ENCODE measurements at places on chromosomes 6 and 20. TPM values are rescaled to one million over a fixed set of nuclear protein-coding genes. Genes with fewer than 3 reads are reported as not detected.

The SLC32A1 gene
- not detected for total RNA-seq

The SLC24A3 gene
- total RNA-seq = not detected

The NOTCH4 gene
- total RNA-seq = 0.76 TPM

The RSPO4 gene
- total RNA-seq = not detected

The COL21A1 gene
- 0.55 TPM for total RNA-seq

The C6orf141 gene
- total RNA-seq = 10.1 TPM

The TXLNB gene
- total RNA-seq = not detected

The ZSCAN31 gene
- 2.3 TPM for total RNA-seq

The FANCE gene
- total RNA-seq = 3.4 TPM

The SNAP91 gene
- total RNA-seq = 0.32 TPM

The GSTA3 gene
- not detected for total RNA-seq

The LHFPL5 gene
- total RNA-seq = 0.09 TPM

The FOXS1 gene
- 0.32 TPM for total RNA-seq

The HLA-DOA gene
- not detected for total RNA-seq

The CHD6 gene
- 5.6 TPM for total RNA-seq

The ANKRD66 gene
- not detected for total RNA-seq

The NRN1 gene
- total RNA-seq = 0.59 TPM

The GCNT2 gene
- 6.0 TPM for total RNA-seq

The SYNDIG1 gene
- 1.6 TPM for total RNA-seq
